Right renal pelvis (tissue), 4 donors: ENCODE measurements at places on chromosomes 7 and 10. TPM values are rescaled to one million over a fixed set of nuclear protein-coding genes. Genes with fewer than 3 reads are reported as not detected.
A peak's percentile ranks its signal among the peaks of the same experiment; 100 is the strongest.

The AHCYL2 gene
- 28.7 TPM for polyA plus RNA-seq

- no peak for DNase-seq
Measured at GRCh38 chr10:114825513-114826253, 4.1 kb downstream of the FHIP2A start.

- DNase-seq, result no peak
Measured at GRCh38 chr7:2416063-2416462, 12.7 kb downstream of the CHST12 start.

DNA sequence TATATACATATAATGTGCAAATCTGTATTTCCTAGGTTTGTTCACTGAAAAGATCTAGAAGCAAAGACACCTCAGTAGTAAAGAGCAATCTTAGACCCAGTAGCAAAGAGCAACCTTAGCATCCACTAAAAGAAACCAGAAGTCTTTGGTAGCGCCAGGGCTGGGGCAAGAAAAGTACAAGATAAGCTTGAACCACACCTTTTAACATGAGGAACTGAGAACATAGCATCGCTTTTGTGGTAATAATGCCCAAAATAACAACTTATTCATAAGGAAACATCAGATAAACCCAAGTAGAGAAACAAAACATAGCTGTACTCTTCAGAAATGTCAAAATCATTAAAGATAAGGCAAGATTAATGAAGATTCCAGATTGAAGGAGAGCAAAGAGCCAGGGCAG, 173.4 kb downstream of the IMMP2L start:
- no peak for DNase-seq

DNA sequence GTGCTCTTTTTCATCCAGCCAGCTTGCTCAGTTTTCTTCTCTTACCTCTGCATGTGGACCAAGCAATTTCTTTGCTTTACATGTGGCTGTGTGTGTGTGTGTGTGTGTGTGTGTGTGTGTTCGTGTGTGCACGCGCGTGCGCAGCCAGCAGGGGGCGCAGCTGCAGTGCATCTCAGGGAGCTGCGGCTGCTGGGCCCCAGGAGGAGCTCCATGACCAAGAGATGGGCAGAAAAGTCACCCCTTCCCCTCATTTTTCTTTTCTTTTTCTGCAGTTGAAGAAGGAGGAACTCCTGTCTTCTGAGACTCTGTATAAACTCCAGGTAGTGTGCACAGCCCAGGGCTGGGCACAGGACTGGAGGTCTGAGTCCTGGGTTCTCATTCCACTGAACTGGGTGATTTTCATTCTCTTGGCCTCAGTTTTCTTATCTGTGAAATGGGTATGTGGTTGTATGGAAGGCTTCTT, 41.8 kb downstream of the BLNK start:
- DNase-seq, result peak; percentile 67

The C7orf33 gene
- polyA plus RNA-seq, result not detected

GRCh38 chr7:1028775-1029636, 15.3 kb upstream of the GPR146 start:
- no peak for DNase-seq

GRCh38 chr10:28558923-28559508, 26.1 kb downstream of the WAC start:
- DNase-seq, result no peak

DNA sequence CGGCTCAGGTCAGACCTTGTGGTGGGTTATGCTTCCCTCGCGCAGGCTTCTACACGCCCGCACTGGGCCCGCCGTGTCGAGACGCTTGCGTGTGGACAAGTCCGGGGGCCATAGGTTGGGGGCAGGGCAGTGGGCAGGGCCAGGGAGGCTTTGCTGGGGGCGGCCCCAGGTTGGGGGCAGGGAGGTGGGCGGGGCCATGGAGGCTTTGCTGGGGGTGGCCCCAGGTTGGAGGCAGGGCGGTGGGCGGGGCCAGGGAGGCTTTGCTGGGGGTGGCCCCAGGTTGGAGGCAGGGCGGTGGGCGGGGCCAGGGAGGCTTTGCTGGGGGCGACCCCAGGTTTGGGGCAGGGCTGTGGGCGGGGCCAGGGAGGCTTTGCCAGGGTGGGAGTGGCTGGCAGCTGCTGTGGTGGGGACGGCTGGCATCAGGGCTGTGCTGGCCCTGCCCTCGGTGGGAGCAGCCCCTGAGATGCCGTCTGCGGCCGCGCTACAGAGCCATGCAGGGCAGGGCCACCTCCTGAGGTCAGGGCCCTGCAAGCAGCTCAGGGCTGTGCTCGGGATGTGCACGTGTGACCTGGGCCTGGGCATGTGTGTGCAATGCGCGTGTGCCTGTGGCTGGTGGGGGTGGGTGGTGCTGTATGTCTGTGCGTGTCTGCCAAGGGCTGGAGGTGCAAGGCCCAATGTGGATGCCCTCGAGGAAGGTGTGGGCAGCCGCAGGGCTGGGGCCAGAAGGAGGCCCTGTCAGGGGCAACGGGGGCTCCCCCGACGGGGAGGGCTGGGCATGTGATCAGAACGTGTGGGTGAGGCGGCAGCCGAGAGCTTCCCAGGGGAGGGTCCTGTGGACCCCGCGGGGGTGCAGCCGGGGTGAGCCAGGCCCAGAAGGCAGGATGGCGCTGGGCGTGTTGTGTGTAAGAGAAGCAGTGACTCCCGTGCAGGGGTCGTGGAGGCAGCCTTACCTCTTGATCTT, 72.5 kb upstream of the NKX6-2 start:
- DNase-seq, result no peak

DNA sequence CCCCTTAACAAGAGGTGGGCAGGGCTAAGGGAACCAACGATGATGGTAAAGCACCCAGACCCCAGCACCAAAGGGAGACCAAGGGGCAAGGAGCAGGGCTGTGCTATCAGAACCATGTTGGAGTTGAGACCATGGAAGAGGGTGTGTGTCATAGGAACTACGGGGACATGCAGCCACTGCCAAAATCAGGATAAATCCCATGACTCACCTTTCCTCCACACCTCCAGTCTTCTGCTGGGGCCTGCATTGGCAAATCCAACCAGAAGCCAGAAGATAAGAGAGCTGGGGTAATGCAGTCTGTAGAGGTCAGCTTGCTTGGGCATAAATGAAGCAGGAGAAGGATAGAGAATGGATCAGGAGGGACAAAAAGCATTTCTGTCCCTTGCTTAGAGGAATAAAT, 42.7 kb upstream of the SMARCD3 start:
- no peak for DNase-seq

The CC2D2B gene
- 1.9 TPM for polyA plus RNA-seq

GRCh38 chr10:109947111-109947920, 24.0 kb upstream of the XPNPEP1 start:
- DNase-seq, result no peak

DNA sequence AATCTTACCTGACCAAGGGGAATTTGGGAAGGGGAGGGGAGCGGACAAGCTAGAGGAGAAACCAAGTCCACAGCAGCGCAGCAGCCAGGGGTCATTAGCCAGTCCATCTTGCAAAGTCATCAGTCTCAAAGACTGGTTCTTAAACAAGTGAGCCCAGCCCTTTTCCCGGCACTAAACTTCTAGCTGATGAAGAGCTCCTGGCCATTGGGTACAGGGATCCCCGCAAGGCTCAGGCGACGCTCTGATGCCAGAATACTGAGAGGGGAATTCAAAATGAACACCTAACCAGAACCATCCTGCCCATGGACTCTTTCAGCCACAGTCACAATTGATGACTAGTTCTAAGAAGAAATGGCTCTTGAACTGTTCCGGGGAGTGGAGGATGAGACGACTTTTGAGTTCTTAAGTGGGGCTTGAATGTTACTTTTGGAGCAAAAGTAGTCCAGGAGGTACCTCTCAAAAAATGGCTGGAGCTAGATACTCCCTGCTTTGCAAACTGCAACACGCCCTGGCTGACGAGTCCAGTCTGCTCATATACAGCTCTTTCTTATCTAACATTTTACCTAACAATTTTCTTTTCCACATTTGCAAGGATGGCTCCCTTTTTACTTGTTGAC, 2.5 kb upstream of the TWIST1 start:
- no peak for DNase-seq
